ENCODE measurements at places on chromosomes 1 and 21.

DNA sequence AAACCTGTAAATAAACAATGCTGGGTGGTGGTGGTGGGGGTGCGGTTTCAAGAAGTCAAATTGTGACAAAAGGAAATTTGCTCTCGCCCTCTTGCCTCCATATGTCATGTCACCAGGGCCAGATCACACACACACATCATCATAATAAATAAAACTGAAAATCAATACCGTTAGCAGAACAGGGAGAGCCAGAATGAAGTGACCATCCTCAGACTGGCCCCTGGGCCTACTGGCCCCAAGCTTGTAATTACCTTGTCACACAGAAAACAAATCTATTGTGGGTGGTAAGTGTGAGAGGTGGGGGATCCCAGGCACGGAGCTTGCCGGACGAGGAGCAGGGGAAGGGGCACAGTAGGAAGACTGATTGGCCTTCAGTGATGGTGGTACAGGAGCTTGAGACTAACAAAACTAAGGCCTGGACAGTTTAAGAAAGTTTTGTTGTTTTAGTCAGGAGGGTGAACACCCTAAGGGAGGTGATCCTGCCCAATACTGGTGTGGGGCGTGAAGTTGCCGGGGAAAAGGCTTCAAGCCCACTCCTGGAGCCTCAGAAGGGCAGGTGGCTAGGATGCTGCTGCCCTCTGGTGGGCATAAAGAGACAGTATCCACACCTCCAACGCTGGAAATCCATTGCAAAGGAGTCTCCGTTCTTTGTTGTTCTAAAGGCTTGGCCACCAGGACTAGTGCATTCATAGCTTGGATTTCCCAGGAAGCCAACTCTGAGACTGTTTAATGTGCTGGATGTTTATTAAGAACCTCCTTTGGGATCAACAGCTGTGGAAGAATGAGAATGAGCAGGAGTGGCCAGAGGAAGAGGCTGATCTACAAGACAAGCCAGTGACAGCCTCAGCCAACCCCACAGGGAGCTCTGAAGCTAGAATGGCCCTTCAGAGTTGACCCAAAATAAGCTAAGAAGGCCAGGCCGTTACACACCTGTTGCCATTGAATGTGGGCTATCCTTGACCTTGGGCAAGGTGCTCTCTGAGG, 8.1 kb upstream of the C1orf216 start:
- no peak for DNase-seq

GRCh38 chr1:171730052-171730451, 11.8 kb downstream of the VAMP4 start:
- no peak for DNase-seq

- no peak for DNase-seq
Observed at GRCh38 chr1:13512472-13512871, 1.3 kb downstream of the LRRC38 start.

- DNase-seq, result no peak
Observed at GRCh38 chr1:85330711-85331290, 54.4 kb upstream of the BCL10 start.

GRCh38 chr1:221241157-221241556, 361.9 kb downstream of the HLX start:
- no peak for DNase-seq
